ENCODE measurements at places on chromosomes 5 and 9.

GRCh38 chr5:138350563-138350890 is 2.0 kb upstream of the KDM3B start:
- DNase-seq = no peak

- DNase-seq = no peak
Observed at GRCh38 chr9:34545497-34545896, 22.7 kb upstream of the ENHO start.

DNA sequence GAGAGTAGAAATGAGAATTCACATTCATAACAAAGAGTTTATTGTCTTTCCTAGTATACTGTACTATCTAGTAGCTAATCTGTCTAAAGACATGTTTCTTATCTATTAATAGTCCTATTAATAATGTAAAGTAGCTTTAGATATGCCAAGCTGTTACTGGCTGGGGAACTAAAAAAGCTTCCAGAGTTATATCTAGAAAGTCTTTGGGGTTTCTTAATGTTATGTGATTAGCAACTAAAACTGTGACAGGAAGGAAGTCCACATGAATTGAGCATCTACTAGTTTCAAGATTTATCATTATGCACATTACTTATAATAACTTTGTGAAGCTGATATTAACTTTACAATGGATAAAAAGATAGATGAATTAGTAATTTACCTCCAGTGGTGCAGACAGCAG is 122.7 kb upstream of the CDKN2B start:
- no peak for DNase-seq

GRCh38 chr5:172164769-172165212 is 23.2 kb downstream of the STK10 start:
- no peak for DNase-seq

DNA sequence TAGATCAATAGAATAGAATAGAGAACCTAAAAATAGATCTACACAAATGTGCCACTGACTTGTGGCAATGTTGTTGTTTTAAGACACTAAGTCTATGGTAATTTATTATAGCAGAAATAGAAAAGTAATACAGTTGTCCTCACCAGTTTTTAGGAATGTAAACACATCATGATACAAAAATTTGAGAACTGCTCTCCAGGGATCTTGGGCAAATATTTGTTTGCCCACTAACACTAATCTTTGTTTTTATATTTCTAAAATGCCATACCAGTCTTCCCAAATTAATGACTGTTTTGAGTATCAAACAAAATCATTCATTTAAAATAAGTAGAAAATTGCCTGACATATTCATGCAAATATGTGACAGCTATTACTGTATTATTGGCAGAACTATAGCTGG is 297.6 kb downstream of the BRINP1 start:
- no peak for DNase-seq

- no peak for DNase-seq
Observed at GRCh38 chr9:4495537-4495936, 5.3 kb downstream of the SLC1A1 start.

DNA sequence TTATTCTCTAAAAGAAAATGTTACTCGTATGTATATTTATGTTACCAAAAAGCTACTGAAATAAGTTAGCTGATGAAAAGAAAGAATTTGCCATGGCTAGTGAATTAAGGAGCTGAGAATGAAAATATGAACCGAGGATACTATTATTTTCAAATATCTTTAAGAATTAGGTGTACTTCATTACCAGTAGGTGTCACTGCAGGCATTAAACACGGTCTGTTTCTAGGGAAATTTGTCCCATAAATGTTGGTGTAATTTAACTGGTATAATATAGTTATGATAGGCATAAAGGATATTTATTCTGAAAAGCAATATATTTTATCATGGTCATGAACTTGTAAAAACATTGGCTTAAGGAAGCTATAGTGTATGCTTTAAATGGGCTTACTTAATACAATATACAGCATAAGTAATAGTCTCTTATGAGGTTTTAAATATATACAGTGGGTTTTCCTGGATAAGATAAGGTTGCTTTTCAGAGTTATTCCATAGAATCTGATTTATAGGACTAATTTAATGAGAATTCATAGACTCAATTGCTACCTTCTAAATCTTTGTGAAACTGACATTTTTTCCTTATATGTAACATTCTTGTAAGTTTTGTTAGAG is 72.4 kb upstream of the MPDZ start:
- DNase-seq = no peak
